ENCODE measurements at places on chromosomes 13 and 19.

DNA sequence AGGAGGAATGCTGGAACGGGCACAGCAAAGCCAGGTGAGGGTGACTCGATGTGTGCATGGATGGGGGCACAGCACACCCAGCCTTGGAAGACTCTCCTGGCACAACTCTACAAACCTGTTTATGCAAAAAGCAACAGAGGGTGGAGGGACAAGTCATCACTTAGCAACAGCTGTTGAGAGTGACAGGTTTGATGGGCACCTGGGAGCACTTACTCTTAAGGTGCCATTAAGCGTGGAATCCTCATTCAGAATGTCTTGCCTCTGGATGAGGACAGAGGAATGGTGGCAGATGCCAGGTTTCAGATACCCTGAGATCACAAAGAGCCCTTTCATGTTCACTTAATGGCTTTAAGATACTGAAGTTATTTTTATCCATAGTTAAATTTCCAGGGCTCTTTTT lies 97.0 kb downstream of the DCT start:
- DNase-seq, result no peak

DNA sequence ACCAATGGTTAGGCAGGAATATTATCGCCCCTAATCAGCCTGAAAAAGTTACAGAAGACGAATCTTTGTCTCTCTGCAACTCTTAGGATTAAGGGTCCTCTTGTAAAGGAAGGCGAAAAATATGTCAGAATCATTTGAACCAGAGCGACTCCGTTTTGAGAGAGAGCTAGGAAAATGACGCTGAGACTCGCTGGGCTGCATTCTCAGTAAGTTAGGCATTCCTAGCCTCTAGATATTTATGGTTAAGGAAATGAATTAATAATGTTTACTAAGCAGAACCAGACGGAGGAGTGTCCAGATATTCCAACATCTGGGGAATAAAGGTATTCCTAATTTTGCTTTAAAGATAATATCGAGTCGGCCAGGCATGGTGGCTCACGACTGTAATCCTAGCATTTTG lies 755 bp upstream of the ZNF726 start:
- DNase-seq, result peak; percentile 5

DNA sequence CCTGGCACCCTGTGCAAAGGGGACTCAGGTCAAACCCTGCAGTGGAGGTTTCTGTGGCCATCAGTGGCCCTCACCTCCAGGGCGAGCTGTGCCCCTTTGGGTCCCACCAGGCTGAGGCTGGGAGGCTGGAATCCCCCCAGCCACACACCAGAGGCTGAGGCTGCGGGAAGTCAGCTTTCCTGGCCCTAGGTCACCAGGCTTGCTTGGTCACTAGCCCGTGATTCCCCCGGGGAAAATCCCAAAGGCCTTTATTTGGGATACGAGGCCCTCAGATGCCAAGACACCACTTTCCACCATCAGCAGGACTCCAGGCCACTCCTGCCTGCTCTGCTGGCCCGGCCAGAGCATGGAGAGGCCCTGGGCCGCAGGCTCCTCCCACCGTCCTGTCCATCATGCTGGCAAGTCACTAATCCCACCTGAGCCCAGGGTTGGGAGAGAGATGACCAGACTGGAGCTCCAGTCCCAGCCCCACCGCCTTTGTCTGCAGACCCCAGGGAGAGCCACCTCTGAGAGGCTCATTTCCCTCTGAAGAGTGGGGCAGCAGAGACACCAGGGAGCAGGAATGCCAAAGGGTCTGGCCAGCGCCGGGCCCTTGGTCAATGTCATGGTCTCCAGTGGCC lies 4.7 kb downstream of the NKPD1 start:
- no peak for DNase-seq

DNA sequence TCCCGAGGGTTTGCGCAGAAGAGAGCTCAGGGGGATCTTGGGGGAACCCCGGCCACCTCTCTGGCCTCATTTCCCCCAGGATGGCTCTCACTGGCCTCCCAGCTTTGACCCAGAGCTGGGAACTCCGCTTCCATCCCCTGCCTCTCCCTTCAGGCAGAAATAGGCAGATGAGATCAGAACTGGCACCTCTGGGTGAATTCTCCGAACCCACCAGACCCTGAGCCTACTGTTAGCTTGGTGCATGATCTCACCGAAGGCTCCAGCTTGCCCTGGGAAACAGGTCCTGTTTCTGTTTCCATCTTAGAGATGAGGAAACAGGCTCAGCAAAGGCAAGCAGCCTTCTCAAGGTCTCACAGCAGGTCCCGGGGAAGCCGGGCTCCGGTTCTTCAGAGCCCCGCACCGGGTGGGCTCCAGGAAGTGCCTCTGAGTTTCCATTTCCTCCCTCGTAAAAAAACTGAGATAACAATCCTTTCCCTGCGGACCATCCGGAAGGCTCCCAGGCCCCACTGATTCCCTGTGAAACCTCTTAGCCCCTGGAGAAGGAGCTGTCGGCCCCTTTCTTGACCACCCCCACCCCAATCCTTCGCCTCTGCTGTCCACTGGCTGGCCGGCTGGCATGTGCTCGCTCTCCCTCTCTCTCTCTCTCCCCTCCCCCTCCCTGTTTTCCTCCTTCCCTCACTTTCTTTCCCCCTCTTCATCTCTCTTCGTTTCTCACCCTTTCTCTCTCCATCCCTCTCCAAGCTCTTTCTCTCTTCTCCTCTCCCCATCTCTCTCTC lies 2.1 kb downstream of the NECTIN2 start:
- no peak for DNase-seq

DNA sequence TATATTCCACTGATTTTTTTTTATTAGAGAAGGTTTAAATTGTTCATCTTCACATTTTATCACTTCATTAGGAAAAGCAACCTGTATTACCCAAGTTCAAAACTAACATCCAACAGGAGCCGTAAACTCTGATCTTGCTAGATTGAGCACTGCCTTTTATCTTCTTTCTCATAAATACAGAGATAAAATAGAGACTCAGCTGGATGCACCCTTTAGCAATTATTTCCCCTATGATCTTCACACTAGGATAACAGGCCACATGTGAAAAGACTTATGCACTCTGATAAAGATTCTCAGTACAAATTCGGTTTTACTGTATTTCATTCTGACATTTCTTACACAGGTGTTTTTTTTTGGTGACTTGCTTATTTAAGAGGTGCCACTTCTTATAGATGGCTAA lies 2438.2 kb upstream of the PCDH20 start:
- DNase-seq, result no peak

DNA sequence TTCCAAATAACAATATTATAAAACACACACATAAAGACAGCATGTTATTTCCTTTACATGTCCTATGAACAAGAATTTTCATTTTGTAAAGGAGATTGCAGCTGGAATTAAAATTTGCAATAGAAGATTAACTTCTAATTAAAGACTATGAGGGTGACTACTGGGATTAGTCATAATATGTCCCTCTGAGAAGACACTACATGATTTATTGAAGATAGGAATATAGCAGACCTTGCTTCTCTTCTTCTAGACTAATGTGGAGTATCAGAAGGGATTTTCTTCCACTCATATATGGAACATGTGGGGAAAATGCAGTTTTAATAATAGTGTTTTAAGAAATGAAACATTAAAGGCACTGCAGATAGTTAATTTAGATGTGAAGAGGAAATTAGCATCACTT lies 177.8 kb downstream of the NALCN start:
- no peak for DNase-seq

DNA sequence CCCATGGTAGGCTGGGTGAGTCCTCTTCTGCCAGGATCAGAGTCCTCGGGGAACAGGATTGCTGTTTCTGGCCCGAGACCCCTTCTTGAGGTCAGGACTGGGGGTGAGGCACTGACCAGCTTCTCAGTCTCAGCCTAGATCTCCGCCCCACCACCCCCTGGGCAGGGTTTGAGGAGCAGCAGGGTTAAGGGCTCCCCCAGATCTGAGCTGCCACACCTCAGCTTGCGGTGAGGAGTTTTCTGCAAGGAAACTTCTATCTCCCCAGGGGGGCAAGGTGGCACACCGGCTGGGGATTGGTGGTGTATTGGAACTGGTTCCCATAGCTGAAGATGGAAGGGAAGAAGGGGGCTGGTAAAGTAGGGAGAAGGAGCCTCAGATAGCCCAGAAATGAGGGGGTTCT lies 19.5 kb downstream of the CHST8 start:
- DNase-seq, result no peak

GRCh38 chr19:30076751-30077670 lies 135.0 kb downstream of the URI1 start:
- DNase-seq, result no peak

GRCh38 chr13:36163286-36163685 lies 32.1 kb upstream of the DCLK1 start:
- peak; percentile 16 for DNase-seq

GRCh38 chr13:48542581-48543341 lies 9.9 kb upstream of the RCBTB2 start:
- DNase-seq, result peak; percentile 58

GRCh38 chr19:18415178-18415867 lies 3.9 kb upstream of the SSBP4 start:
- no peak for DNase-seq

DNA sequence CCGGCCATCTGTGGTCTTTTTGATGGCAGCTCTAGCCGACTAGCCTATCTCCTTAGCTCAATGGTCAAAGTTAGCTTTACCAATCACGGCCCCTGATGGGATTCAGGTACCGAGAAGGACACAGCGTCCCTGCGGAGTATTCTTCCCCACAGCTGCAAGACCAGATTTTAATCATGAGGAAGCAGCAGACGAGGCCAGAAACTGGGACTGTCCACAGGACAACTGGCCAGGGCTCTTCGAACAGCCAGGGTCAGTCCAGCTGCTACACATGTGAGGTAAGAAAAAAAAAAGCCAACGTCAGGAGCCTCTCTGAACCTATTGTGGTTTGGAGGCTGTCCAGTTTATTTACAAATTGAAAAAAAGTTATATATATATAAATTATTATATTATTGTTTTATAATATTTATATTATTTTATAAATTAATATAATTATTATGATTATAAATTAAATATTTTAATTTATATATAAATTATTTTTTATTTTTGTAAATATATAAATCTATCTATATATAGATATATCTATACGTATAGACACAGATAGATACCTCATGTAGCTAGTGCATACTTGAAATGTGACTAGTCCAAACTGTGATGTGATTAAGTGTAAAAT lies 10.8 kb downstream of the RINL start:
- no peak for DNase-seq

DNA sequence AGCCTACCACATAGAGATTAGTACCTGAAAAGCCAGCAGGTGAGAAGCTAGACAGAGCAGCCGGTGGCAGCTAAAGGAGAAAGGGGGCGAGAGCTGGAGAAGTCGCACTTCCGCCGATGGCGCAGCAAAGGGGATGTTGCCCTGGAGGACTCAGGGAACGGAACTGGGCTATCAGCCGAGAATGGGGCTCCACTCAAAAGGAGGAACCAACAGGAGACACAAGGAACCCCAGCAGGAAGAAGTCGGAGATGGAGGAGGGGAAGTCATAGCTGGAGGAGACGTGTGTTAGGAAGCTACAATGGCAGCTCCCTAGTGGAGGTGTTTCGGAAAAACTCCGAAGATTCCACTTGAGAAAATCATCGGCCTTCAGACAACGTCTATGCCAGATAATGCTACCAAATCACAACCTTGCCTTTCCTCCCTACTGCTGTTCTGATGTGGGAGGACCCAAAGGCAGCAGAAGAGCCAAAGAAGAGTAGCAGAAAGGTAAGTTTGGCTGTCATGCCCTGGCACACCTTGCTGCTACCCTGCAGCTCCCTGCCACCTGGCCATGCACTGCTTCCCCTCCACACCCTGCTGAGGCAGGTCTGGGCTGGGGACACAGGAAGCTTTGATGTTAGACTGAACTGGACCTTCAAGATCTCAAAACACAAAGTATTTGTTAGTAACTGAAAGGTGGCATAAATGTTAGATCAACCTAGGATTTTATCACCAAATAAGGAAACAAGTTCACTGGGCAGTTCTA lies 127.9 kb downstream of the DLEU7 start:
- DNase-seq, result no peak

- peak; percentile 71 for DNase-seq
These were observed 954 bp upstream of the RASIP1 start for GRCh38 chr19:48741129-48741999.

- DNase-seq, result no peak
These were observed 2.8 kb upstream of the TNFSF9 start for GRCh38 chr19:6527893-6528543.

DNA sequence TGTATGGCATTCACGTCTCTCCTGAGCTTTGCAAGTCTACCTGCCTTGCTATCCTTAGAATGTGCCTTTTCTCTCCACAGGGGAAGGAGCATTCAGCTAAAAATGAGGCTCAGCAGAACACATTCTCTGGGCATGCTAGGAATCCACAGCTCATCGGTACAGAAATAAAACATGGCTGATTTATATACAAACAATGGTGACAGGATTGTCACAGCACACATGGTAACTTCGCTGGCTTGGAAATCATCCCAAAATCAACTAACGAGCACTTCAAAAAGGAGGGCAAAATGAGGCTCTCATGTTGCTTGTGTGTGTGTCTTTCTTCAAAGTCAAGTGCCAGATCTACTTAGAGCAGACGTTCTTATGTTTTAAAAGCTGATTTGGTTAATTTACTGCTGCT lies 373.0 kb downstream of the FGF14 start:
- DNase-seq, result no peak

GRCh38 chr13:74774264-74774663 lies 640.1 kb upstream of the KLF12 start:
- DNase-seq, result no peak

DNA sequence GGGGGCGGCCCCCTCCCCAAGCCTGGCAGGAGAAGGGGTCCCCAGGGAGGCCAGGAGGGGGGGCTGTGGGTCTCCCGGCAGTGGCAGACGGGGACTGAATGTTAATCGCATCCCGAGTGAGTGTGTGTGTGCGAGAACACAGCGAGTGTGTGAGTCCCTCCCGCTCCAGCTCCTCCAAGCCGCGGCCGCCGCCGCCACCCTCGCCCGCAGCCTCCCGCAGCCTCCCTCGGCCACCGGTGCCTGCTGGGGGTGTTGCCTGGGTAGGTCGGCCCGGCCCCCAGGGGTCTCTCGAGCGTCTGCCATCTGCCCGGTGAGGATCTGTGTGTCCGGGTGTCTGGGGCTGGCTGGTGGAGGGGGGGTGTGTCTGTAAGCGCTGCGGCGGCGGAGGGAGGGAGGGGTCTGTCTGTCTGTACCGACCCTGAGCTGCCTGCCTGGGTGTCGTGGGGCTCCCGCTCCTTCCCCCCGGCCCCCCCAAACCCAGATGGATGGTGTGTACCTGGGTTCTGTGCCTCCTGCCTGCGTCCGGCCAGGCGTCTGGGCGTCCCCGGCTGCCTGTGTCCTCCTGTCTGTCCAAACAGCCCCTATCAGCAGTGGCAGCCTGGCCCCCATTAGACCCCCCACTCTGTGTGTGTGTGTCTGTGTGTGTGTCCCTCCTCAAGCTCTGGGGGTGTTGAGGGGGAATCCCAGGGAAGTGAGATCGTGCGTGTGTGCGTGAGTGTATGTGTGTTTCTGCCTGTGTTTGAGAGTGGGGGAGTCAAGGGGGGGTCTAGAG lies at the start of gene GRIN2D:
TSS of gene GRIN2D (plus strand) at position 110 of the 772 bp plus-strand sequence. CDS start 4,725 bp downstream, outside the sequence.
- DNase-seq, result no peak

Data from stomach (tissue), 19 donors.